ENCODE measurements at places on chromosomes 1 and 21. TPM values are rescaled to one million over a fixed set of nuclear protein-coding genes. Genes with fewer than 3 reads are reported as not detected.

WNT3A gene
- total RNA-seq = not detected

GLMN gene
- 6.6 TPM for total RNA-seq

IPO13 gene
- 92.4 TPM for total RNA-seq

BRINP2 gene
- not detected for total RNA-seq

PTCH2 gene
- 0.59 TPM for total RNA-seq

EPHX1 gene
- 95.8 TPM for total RNA-seq

OR2T12 gene
- not detected for total RNA-seq

NLRP3 gene
- 0.27 TPM for total RNA-seq

MAN1C1 gene
- 2.2 TPM for total RNA-seq

MTFR1L gene
- total RNA-seq = 112 TPM
